ENCODE measurements at places on chromosomes 5 and 9.

GRCh38 chr5:9632495-9632894, 2.3 kb upstream of the TAS2R1 start:
- DNase-seq = no peak

GRCh38 chr5:173855162-173855994, 32.8 kb upstream of the CPEB4 start:
- DNase-seq = no peak

- no peak for DNase-seq
Observed at GRCh38 chr5:33531824-33532223, 91.1 kb downstream of the TARS1 start.

DNA sequence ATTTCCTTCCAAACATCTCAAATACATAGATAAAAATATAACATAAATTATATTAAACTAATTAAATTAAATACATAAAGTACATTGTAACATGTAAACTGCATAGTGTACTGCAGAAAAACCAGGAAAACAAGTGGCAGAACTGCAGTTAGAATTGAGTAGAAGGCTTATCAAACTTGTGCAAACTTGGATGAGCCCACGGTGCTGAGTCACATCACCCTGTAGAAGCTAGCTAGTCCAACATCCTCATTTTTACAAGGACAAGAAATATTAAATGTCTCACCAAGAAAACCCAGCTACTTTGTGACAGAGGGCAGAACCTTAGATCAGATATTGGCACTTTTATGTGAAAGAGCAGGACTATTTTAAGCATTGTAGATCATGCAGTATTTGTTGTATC, 807.9 kb upstream of the NUDT12 start:
- DNase-seq = no peak

GRCh38 chr5:168656633-168657032, 77.5 kb upstream of the PANK3 start:
- no peak for DNase-seq

- no peak for DNase-seq
Observed at GRCh38 chr9:79240774-79241173, 331.0 kb upstream of the TLE4 start.

DNA sequence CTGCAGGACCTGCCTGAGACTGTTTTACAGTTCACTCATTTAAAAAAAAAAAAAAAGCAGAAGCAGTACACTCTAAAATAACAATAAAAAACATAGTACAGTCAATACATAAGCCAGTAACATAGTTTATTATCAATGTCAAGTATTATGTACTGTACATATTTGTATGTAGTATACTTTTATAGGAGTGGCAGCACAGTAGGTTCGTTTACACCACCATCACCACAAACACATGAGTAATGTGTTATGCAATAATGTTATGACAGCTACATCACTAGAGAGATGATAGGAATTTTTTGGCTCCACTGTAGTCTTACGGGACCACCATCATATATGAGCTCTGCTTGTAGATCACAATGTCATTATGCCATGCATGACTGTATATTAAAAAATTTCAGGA, 462.8 kb downstream of the ISL1 start:
- no peak for DNase-seq

GRCh38 chr9:212297-212696, 2.4 kb upstream of the DOCK8 start:
- DNase-seq = no peak

DNA sequence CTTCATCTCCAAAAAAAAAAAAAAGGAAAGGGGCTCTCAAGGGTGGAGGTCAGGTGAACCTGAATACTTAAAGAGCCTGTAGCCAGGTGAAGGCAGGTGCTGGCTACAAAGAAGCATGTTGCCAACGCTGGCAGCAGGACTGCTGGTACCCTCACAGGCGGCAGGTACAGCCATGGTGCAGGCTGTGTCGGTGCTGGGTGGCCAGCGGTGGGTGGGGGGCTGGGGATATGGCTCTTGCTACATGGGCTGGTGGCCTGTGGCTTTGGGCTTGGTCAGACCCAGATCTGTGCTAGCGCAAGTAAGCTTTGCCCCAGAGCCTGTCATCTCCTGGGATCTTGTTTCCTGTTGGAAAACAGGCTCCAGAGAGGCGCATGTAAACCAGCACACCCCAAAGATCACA, 86.3 kb upstream of the PHYKPL start:
- no peak for DNase-seq

- no peak for DNase-seq
Observed at GRCh38 chr5:94469894-94470329, 148.5 kb downstream of the KIAA0825 start.

GRCh38 chr5:16467363-16468219, 2.0 kb upstream of the ZNF622 start:
- DNase-seq = peak; percentile 48

DNA sequence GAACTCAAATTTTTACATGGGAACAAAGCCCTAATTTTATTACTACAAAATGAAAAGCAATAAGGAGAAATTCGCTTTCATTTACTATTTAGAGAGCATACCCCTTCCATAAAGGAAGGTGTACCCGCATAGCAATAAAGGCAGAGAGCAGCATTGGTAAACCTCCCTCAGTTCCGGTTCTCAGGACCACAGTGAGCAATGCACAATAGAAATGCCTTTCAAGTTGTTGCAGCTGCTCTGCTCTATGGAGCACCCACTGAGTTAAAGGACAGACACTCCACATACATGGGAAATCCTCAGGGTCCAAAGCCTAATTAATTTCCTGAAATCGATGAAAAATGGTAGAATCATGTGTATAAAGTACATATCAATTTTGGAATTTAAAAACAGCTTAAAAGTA, 89.9 kb upstream of the MPDZ start:
- no peak for DNase-seq

- DNase-seq = no peak
Observed at GRCh38 chr9:2957656-2958200, 113.8 kb upstream of the PUM3 start.

- DNase-seq = no peak
Observed at GRCh38 chr9:108800632-108801099, 55.1 kb downstream of the ACTL7B start.

DNA sequence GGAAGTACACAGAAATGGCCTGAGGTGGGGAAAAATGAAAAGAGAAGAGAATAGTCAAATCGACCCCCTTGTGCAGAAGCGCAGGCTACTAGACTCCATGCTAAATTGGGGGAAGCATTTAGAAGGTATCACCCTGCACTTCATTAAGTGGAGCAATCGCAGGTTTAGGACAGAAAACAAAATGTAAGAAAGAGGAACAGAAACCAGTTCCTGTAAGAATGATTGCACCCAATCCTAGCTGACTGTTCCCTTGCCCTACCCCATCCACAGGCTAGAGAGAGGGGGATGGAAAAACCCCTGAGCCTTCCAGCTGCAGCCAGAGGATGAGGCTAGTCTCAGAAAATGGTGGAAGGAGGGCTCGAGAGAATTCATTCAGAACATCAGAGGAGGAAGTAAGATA, 23.9 kb upstream of the PPP1R2B start:
- peak; percentile 18 for DNase-seq

DNA sequence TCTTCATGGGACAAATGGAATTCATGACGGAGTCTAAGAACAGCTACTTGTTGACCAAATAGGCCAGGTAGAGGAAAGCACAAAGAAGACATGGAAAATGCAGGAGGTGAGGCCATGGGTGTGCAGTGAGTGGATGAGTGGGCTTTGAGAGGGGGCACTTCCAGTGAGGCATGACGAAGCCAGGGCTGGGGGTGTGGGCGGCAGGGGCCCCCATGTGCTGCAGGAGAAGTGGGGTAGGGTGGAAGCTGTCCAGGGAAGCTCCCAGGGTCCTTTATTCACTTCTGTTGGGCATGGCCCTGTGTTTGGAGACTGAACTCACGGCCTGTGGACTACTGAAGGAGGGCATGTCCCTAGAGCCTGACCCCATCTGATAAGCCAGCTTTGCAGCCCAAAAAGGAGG, 127.6 kb upstream of the SLC25A48 start:
- DNase-seq = no peak

DNA sequence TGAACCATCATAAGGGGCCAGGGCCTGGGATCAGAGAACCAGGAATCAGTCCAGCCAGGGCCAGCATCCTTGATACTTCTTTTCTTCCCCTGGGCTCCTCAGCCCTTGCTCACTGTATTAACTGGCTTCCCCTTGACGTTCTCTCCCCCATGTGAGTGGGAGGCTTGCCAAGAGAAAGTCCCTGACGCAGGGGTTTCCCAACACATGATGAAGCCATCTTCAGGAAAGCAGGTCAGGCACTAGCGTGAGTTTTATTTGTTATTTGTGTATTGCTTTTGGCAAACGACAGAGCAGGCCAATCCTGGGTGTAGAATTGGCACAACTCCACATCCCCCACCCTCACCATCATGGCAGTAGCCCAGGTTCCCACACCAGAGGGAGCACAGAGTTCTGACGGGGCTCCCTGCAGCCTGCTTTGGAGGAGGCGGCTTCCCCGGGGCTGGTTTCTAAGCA, 165.5 kb upstream of the NFIL3 start:
- peak; percentile 38 for DNase-seq

DNA sequence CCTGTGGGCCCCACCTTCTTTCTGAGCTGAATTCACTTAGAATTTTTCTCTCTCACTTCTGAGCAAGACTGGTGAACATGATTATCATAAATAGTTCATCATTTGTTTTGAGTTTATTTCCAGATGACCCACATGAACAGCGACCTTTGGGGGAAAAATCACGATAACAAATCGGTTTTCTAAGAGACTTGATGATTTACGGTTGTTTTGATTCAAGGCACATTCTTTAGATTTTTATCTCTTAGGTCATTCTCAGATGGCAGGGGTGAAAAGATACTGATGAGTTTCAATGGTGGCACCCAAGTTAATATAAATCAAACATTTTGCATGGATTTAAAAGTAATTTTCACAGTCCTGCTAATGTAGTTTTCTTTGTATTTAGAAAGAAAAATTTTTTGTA, 95.1 kb downstream of the DMXL1 start:
- DNase-seq = no peak

GRCh38 chr5:35223787-35224395, 6.4 kb downstream of the PRLR start:
- DNase-seq = no peak

DNA sequence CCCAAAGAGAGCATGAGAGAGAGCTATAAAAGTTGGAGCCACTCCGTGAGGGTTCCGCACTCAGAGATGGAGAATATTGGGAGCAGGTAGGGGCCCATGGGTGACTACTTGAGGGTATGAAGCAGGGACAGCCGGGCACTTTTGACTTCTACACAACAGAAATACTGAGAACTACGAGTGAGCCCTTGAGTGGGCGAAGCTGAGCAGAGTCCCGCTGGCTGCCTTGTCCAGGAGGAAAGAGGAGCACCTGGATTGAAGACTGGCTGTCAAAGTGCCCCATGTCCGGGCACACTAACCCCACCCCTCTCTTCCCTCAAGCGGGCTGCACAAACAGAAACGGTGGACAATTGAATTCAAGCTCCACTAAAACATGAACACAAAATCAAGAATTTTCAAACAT, 33.6 kb downstream of the FYB1 start:
- DNase-seq = no peak

- no peak for DNase-seq
Observed at GRCh38 chr5:159943326-159943725, 27.0 kb downstream of the ADRA1B start.

- no peak for DNase-seq
Observed at GRCh38 chr5:159333545-159333925, 3.2 kb upstream of the IL12B start.

DNA sequence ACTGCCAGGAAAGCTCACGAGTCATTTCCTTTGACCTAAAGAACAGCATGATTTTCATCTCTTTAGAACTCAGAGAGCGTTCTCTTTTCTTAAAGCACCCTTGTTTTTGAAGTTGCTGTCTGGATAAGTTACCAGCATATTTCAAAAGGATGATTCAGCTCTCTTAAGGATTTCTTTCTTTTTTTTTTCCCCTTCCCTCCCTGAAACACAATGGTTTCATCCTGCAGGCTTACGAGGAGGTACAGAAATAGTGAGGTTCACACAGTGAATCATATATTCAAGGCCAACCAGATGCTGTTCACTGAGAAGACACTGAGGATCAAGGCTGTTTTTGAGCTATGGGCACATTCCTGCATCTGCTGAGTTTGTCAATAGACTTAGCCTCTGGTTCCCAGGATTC, 257.2 kb downstream of the KIF4B start:
- DNase-seq = no peak

- DNase-seq = no peak
Observed at GRCh38 chr9:120890320-120891244, 13.6 kb upstream of the PHF19 start.

- no peak for DNase-seq
Observed at GRCh38 chr5:109743770-109744212, 54.1 kb downstream of the MAN2A1 start.

GRCh38 chr5:158162479-158163034, 303.6 kb upstream of the CLINT1 start:
- DNase-seq = no peak

- no peak for DNase-seq
Observed at GRCh38 chr9:100220936-100221335, 121.9 kb downstream of the INVS start.

GRCh38 chr9:133032171-133032570, 1.4 kb downstream of the GTF3C5 start:
- no peak for DNase-seq

DNA sequence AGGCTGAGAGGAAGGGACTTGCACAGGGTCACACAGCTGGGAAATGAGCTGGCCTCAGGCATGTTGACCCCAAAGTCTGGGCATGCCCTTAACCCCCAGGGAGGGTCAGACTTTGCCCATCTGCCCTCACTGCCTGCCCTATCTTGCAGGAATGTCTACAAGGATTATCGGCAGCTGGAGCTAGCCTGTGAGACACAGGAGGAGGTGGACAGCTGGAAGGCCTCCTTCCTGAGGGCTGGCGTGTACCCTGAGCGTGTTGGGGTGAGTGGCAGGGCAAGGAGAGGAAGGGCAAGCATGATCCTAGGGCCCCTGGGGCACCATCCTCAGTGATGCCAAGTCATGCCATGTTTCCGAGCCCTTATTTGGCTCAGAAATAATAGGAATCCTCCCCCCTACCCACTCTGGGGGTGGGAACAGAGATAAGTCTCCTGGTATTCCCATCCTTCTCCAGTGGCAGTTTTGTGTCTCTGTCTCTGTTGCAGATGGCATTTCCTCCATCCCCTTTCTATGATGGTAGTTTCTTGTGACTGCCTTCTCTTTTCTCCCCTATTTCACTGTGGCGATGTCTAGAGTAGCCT, 28.5 kb downstream of the GOLGA2 start:
- no peak for DNase-seq

- no peak for DNase-seq
Observed at GRCh38 chr5:13278148-13278547, 666.3 kb downstream of the DNAH5 start.

- DNase-seq = no peak
Observed at GRCh38 chr5:134608555-134608954, 24.1 kb downstream of the SAR1B start.

DNA sequence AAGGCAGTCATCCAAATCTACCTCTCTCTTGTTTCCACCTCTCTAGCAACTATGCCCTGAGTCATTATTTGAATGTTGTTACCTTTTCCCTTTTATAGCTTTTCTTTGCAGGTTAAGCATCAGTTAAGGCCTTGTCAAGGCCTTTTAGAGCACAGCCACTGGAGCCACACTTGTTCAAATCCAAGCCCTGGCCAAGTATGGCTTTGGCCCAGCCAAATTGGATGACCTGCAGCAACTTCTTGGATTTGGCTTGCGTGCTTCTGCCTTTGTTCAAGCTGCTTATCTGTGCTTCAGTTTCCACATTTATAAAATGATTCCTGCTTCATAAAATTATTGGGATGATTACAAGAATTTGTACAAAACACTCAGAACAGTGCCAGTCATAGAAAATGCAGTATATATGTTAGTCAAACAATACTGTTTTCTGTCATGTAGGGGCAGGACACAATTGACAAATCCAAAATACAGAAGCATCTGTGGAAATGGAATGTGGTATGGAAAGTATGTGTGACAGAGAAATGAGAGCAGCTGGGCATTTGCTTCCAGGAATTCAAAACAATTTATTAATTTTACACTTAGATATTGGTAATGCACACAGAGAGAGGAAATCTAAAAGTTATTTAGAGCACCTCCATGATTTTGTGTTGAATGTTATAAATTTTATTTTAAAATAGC, 17.9 kb upstream of the RLN1 start:
- no peak for DNase-seq
